Breast epithelium (tissue), 4 donors: ENCODE measurements at places on chromosomes 7 and 10.

- DNase-seq = no peak
Measured at GRCh38 chr10:71462062-71462935, 65.6 kb downstream of the CDH23 start.

DNA sequence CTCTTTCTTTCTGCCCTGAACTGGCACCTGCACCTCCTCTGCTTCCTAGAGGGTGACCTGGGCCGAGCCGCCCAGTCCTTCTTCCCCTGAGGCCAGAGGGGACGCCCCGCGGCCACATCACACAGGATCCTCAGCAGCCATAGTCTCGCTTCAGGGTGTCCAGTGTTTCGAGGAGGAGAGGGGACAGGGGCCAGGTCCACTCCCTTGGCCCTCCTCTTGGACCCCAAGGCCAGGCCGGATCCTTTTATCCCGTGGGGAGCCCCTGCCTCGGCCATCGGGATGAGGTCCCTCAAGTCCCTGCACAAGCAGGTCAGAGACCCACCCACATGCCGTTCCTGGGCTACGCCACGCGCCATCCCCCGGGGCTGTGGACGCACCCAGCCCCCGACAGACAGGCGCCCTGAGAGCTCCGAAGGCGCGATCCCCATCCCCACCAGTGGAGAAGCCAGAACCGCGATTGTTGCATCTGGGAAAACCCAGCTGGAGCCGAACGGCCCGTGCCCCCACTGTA, 3.6 kb downstream of the BHLHA15 start:
- peak; percentile 35 for DNase-seq

- DNase-seq = no peak
Measured at GRCh38 chr7:115368998-115369397, 447.1 kb downstream of the MDFIC start.

GRCh38 chr7:36393826-36394225, 4.2 kb downstream of the ANLN start:
- no peak for DNase-seq

DNA sequence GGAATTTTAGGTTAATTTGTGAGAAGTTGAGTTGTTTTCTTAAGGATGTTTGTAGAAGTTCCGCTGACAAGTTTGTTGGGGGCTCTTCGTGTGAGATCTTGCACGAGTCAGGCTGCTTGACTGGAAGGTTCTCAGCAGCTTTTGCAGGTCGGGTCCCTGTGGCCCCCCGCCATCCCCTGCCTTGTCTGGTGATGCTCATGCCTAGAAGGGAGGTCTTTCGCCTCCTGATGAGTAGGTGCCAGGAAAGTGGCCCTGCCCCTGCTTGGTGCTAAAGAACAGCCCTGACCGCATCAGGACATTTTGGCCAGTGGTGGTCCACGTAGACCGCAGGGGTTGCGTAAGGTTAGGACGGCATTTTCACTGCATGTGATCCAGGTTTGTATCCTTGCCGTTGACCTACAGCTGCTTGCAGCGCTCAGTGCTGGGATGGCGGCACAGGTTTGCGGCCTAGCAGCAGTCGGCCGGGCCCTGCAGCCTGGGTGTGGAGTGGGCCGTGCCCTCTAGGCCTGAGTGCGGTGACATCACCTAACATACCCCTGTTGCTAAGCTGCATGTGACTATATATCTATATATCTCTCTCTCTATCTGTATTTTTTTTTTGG, 62.4 kb downstream of the DNAJB6 start:
- DNase-seq = no peak

DNA sequence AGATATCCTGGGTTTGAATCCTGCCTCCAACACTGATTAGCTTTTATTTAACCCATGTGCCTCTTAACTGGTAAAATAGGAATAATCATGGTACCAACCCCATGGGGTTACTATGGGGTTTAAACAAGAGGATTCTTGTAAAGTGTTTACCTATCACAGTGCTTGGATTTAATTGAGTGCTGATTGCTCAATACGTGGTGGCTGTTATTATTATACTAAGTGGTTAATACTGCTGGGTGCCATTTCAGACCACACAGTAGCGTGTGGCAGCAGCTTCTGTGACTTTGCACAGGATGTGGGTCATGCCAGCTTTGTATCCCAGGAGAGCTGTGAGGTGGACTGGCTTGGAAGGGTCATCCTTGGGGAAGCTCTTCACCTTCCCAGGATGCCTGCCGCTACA, 177.2 kb downstream of the SEC23IP start:
- DNase-seq = no peak

GRCh38 chr7:111647881-111648280, 85.6 kb upstream of the IMMP2L start:
- no peak for DNase-seq

DNA sequence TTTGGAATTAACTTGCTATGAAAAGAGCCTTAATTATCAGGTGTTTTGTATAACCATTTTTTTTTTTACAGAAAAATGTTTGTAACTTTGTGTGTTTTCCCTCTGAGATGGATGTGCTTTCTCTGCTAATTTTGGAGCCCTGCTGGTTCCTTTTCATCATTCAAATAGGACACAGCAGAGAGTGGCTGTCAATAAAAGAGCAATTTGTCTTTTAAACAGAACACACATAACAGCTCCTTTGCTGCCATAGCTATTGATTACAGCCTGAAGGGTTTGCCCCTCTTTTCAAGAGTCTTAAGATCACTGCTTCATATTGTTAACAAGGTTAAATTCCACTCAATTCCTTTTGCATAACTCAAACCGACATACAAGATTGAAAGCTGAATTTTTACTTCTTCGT, 187.2 kb upstream of the MBL2 start:
- no peak for DNase-seq

DNA sequence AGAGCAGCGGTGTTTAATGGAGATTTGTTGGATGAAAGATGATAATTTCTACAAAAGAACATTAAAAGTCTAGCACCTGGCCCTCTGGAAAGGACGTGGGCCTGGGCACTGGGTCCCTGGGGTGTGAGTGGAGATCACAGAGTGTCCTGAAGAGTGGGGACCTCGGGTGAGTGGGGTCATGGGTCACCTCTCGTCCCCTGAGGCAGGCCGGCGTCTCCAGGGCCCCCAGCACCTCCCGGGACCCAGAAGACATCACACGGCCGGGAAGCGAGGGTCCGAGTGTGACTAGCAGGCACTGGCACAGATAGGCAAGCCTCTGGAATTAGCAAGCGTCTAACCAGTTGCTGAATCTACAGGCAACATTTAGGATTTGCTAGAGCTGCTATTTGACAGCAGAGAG, 257.2 kb downstream of the MAD1L1 start:
- no peak for DNase-seq

DNA sequence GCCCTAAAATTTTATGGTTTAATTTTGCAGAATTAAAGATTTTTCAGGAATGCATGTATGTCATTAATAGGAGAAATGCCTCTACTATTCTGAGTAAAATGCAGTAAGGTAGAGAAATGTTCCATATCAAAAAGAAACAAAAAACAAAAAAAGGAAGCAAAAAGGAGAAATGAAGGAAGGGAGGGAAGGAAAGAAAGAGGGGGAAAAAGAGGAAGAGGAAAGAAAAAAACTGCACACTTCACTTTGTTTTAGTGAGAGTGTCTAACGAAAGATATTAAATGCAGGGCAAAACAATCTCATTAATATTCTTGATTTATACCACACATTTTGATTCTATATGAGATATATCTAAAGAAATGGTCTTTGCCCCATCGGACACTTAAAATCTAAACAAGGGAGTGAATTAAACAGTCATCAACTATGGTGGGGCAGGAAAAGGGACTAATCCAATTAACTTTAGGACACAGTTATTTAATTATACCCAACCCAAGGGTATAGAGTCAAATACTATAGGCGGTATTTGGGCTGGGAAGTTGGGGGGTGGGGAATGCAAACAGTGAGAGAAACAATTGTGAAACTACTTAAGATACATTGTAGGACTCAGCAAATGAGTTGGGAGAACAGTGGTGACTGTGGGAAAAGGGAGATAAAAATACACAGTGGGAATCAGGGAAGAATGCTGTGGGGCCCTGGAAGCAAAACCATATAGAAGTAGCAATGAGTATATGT, 27.0 kb downstream of the IMMP2L start:
- DNase-seq = no peak

DNA sequence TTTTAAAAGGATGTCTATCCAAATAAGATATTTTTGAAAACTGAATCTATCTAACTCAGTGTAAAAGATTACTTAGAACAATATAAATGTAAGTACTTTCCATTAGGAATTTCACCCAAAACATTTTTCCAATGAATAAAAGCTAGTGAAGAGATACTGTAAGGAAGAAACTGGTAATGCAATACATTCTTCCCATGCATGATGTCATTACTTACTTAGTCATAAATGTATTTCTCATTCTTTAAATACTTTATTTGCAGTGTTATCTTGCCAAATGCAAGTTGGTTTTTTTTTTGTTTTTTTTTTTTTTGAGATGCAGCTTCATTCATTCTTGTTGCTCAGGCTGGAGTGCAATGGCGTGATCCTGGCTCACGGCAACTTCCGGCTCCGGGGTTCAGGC, 265.6 kb downstream of the PHF14 start:
- no peak for DNase-seq

DNA sequence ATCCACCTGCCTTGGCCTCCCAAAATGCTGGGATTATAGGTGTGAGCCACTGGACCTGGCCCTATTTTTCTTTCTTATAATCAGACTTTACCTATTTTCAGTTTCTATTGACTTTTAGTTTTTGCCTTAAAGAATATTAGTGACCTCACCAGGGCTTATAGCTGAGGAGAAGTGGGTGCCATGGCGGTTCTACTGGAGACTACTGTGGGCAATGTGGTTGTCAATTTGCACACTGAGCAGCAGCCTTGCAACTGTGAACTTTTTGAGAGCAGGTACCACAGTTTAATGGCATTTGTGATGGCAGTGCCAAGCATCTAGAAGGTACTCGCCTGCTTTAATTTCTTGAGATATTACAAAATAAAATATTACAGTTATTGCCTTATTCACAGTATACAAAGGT, 11.5 kb downstream of the GLCCI1 start:
- DNase-seq = no peak

DNA sequence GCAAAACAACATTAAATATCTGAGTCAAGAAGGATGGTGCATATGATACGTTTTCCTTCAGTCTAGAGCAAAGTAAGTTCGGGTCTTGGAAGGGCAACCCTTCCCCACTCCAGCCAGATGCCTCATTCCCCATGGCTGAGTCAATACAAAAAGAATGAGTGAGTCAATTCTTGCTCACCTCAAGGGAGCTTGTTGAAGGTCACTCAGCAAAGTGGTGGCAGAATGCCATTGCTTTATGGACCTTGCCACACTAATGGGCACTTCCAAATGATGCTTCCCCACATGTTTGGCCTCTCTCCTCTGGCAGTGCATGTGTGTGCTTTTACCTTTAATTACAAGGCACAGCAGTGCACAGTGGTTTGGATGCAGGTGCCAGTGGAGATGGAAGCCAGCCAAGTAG, 296.5 kb downstream of the SORCS3 start:
- DNase-seq = no peak

DNA sequence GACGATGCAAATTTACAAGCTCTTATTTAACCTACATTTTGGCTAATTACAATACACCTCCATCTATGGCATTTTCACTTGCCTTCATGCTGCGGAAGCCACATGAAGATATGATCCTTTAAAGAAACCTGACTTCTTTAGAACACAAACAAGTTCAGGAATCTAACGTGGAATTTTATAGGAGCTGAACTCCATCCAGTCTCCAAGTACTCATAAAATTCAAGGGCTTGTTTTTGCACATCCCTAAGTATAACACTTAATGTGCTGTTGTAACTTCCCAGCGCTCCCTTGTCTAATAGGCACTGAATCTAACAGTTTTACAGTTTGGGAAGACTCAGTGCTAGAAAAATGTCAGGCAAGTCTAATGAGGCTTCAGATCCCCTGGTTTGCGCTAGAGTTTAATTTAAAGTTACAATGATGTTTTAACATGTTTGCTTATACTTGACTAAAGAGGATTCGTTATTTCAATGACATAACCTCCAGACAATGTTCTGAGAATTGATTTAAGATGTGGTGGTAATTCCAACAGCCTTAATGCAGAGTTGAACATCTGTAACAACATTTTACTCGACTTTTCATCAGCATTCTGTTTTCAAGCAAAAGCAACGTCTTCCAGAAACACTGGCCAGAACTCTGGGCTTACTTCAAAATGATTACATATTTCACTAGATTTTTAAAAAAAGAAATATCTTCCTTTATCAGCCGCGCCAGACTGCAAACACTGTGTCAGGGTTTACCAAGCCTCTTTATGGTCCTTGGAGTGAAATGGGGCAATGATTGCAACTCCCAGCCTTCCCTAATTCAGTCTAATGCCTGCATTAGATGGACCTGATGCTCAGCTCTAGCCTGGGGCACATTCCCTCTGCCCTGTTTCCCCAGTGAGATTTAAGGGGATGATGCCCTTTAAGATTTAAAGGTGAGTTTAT, 664.3 kb downstream of the KCNMA1 start:
- DNase-seq = no peak

GRCh38 chr7:91020636-91021385, 243.4 kb upstream of the FZD1 start:
- DNase-seq = peak; percentile 35

DNA sequence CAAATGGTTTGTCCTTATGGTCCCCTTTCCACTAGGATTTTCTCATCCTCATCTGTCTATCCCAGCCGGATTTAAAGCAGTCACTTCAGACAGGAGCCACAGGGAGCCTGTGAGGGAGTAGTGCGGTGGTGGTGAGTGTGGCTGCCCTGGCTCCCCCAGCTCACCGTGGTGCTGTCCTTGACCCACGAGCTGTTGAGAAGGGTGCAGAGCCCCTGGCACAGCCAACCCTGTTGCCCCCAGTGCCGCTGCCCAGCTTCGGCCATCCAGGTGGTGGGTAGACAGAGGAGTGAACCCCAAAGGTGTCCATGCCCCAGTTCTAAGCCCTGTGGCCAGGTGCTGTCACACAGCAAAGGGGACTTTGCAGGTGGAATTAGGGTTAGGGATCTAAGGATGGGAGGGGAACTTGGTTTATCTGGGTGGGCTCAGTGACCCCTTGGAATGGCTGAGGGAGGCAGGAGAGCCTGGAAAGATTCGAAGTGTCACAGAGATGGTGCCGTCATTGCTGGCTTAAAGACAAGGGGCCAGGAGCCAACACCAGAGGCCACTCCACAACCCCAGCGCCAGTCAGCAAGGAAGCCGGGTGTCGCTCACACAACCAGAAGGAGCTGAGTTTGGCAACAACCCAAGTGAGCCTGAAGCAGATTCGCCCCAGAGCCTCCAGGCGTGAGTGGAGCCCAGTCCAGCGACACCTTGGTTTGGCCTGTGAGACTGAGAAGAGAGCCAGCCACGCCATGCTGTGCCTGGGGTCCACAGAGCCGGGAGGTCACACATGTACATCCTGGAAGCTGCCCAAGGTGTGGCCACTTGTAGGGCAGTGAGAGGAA, 142.4 kb downstream of the ADCY1 start:
- no peak for DNase-seq

DNA sequence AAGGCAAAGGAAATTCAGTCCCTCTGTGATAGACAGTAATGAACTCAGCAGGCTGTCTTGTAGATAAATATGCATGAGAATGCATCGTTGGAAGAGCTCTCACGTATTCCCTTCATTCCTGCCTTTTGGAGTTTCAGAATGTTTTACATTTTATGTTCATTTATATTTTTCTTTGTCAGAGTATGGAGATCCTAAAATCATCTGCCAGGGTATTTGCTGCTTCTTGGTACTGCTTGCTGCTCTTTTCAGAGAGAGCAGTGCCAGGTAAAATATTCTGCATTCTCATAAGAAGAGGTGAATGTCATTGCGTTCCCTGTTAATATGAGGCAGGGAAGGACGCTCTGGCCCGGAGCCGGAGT, 290.2 kb downstream of the CCDC3 start:
- DNase-seq = no peak
